GM19239 (cell line): ENCODE measurements at places on chromosomes 16 and 17.

DNA sequence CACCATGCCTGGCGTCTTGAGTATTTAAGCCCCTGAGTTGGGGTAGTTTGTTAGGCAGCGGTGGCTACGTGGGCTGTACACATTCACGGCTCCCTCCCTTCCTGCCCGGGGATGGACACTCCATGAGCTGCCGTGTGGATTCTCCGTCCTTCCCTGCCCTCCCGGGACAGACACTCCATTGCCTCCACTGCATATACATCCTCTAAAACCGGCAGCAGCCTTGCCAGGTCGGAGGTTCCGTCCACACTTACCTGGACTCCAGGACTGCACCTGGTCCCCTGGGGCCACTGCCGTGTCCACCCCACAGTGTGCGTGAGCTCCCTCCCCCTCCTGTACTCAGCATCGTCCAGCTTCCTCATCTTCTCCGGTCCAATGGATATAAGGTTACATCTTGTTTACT is 3.5 kb upstream of the SPATA2L start:
- no peak for DNase-seq

DNA sequence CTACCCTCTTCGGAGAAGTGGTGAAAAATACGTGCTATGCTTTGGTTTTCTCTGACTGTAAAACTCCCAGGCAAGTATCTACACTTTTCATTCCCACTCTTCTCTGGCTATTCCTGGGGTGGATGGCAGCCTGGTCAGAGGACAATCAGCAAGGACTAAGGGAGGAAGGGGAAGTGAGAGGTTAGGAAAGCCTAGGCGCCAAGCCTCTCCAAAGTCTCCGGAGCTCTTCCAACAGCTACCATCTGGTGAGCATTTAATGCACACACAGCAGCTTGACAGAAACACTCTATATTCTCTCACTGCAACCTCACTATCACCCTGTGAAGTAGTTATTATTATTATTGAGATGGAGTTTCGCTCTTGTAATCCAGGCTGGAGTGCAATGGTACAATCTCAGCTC is 65.1 kb downstream of the WSCD1 start:
- DNase-seq: no peak

- no peak for DNase-seq
Observed at GRCh38 chr17:80456465-80457235, 19.8 kb downstream of the NPTX1 start.

DNA sequence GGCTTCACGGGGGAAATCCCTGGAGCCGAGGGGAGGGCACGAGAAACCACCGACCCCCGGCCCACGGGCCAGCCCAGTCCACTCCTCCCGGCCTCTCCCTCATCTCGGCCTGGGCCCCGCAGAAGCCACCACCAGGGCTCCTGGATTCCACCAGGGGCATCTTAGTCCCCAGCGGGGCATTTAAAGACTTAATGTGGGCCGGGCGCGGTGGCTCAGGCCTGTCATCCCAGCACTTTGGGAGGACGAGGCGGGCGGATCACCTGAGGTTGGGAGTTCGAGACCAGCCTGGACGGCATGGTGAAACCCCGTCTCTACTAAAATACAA is 24.1 kb upstream of the ABR start:
- no peak for DNase-seq

DNA sequence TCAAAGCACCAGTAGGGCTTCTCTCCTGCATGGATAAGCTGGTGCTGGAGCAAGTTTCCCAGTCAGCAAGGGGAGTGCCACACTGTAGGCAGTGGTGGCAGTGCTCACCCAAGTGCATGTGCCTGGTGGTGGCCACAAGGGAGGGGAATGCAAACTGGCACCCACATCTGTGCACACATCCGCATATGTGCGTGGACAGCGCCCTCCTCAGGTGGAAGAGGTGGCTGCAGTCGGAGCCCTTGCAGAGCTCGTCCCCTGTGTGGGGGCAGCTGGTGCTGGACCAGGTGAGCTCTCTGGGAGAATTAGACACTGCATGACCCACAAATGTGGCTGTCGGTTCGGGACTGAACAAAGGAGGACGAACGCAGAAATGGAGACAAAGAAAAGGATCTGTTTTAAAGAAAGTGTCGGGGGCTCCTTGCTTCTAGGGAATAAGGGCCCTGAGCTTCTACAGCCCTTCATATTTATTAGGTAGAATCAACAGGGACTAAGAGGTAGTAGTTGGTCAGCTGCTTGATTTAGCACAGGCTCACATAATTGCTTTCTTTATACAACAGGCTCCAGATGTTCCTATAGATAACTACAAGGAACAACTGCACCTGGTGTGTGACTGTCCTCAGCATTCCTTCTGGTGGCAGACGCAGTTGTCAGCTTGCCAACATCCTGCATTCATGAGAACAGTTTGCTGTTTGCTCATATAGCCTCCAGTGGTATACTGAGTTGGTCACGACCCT is 5.3 kb upstream of the ZNF689 start:
- no peak for DNase-seq

DNA sequence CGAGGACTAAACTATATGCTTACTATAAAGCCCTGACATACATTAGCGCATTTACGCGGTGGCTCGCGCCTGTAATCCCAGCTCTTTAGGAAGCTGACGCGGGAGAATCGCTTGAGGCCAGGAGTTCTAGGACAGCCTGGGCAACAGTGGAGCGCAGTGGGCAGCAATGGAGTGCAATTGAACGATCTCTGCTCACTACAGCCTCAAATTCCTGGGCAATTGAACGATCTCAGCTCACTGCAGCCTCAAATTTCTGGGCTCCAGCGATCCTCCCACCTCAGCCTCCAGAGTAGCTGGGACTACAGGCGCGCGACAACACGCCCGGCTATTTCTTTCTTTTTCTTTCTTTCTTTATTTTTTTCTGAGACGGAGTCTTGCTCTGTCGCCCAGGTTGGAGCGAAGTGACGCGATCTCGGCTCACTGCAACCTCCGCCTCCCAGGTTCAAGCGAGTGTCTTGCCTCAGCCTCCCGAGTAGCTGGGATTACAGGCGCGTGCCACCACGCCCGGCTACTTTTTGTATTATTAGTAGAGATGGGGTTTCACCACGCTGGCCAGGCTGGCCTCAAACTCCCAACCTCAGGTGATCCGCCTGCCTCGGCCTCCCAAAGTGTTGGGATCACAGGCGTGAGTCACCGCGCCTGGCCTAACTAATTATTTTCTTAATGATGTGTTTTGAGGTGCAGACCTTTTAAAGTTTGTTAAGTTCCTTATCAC is 506 bp upstream of the COG7 start:
- DNase-seq: no peak

DNA sequence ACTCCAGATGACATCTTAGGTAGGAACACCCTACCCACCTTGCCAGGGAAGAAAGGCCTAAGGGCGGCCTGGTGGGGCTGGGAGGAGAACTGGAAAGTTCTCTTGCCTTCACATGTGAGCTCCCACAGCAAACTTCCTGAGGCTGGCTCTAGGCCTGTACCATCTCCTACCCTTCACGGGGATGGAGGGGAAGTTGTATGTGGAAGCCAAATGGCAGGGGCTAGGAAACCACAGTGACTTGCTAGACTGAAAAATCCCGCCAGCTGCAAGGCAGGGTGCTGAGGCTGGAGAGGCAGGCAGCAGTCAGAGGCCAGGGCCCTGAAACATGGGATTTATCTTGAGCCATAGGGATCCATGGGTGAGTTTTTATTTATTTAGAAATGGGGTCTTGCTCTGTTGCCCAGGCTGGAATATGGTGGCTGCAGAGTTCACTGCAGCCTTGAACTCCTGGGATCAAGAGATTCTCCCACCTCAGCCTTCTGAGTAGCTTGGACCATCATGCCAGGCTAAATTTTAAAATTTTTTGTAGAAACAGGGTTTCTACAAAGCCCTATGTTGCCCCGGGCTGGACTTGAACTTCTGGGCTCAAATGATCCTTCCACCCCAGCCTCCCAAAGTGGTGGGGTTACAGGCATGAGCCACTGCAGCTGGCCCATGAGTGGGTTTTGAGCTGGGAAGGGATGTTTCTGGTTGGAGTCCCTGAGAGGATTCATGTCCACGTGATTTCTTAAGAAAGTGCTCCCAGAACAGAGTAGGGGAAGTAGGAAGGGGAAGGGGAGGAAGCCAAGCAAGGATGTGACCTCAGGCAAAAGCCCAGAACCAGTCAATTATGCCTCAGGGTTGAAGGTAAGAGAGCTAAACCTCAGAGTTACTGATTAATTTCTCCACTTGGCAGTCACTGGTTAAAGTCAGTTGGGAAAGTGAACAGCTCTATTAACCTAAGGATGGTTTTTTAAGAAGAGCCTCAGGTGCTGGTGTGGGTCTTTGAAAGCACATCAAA is 4.0 kb upstream of the KAT8 start:
- DNase-seq: peak; percentile 63

GRCh38 chr16:67504031-67505021 is 21.0 kb upstream of the AGRP start:
- peak; percentile 60 for DNase-seq

GRCh38 chr16:54936979-54937670 is 6.5 kb downstream of the IRX5 start:
- no peak for DNase-seq

GRCh38 chr17:44549686-44550085 is 7.6 kb upstream of the FZD2 start:
- no peak for DNase-seq

DNA sequence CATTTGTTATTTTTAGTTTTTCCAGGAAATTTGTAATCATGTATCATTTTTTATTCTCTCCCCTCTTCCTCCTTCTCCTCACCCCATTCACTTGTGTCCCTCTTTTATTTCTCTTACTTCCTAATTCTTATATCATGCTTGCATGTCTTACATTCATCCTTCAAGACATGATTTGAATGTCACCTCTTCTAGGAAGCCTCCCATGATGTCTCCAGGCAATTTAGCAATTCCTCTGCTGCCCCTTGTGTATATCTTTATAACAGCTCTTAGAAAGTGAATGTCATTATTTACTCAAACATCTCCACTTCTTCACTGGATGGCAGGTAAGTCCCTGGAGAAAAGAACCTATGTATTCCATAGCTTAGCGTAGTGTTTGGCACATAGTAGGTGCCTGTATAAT is 7.8 kb downstream of the HNF1B start:
- DNase-seq: no peak

GRCh38 chr17:8488491-8488890 is 52.8 kb downstream of the NDEL1 start:
- no peak for DNase-seq

DNA sequence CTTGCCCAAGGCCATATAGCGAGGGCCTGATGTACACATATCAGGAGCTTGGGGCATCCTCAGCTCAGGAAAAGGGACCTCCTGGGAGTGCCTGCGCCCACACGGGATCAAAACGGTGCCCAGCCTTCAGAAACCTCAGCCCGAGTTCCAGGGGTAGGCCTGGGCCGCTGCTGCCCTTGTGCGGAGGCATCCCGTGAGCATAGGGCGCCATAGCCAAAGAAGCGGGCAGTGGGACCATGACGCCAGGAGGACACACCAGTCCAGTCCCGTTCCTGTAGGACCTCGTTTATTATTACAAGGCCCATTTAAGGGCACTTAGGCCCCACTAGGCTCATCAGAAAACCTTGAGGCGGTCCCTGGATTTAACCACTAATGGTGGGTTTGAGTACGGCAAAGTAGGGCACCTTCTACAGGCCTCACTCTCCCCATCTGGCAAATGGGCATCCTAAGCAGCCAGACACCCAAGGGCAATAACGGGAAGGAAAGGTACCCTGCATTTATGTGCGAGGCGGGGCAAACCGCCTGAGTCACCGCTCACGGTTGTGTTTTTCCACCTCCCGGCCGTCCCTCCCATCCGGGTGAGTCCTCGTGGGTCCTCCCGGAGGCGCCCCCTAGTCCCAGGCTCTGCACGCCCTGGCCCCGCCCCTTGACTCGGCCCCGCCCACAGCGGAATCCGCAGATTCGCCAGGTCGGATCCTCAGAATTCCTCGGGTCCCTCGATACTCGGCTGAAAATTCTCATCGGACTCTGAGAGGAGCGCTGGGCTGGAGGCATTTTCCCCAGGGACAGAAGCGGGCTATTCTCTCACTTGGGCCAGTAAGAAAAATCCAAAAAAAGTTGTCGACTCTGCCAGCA is 726 bp upstream of the SETD1A start:
- DNase-seq: peak; percentile 67

DNA sequence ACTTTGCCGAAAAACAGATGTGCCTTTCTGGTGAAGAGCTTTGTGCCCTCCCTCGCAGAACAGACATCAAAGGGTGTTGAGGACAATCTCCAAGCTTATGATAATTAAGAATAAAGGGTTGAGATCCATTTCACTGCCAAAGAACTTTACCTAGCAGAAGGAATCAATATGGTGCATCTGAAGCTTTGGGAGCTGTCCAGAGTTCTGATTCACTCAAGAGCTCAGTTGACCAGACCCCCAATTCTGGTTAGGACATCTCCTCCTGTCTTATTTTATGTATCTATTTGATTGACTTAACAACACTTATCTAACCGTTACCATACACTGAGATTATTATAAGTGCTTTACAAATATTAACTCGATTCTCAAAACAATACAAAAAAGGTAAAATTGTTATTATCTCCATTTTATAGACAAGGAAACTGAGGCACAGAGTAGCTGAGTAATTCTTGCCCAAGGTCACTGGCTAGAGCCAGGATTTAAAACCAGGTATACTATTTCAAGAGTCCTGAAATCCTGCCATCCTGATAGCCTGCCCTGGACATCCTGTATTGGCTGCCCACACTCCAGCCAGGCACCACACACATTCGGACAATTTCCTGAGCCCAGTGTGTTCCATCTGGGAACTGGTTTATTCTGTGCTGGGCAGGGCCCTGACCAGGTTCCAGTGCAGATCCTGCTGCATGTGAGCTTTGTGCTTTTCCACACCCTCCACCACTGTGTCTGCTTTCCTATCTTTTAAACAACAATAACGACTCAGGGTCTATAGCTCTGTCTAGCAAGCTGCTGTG is 29.8 kb downstream of the PITPNM3 start:
- no peak for DNase-seq

DNA sequence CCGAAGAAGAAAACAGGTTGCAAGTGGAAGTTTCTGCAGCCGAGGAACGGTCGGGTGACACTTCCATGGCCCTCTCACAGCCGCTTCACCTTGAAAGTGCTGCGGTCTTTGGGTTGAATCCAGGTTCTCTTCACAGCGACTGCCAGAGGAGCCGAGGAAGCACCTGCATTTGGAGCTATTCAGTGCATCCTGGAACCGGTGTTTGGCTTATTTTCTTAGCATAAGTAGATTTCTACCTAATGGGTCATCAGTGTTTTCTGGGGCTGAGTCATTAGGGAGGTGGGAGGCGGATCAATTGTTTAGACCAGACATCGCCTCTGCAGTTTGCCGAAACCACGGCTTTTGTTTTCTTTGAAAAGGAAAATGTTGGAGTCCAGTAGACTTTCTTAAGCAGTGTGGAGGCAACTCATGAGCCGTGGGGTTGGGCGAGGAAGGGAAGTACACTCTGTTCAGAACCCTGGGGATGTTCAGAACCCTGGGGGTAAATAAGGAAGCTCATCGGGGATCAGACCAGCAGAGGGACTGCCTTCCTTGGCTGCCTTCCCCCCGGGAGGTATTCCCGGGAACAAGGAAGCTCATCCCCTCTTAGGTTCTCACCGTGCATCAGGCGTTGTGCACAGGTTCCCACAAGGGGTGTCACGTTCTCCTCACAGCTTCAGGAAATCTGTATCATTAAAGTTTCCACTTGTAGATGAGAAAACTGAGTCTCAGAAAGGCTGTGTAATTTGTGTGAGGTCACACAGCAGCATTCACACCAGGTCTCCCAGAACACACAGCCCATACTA is 361.5 kb downstream of the SNX29 start:
- no peak for DNase-seq
